ENCODE measurements at places on chromosomes 7 and 10.
A peak's percentile ranks its signal among the peaks of the same experiment; 100 is the strongest.

DNA sequence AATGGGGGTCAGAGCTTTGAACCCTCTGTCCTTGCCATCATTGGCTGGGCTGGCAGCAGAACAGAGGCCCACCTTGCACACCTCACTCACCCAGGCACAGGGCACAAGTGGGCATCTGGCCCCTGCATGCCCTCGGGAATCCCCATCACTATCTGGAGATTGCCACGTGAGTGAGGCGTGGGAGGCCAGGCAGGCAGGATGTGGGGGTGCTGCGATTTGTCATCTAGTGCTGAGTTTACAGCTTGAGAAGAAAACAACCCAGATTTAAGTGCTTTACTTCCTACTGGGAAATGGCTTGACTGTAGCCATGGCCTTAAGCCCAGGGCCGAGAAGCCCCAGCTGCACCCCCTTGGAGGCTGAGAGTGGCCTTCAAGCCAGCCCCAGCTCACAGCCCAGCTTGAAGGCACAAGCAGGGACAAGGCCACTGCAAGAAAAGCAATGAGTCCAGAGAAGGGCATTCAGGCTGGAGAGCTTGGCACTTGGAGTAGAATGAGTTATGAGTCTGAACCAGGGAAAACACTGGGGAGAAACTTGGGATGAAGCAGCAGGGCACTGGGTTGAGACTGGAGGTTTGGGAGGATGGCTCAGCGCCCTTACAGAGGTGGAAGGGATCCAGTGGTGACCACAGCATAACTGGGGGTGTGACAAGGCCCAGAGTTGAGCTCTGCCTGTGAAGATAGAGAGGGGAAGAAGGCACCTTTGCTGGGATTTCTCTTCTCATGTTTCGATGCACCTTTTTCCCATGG is 123.0 kb downstream of the CXCL12 start:
- DNase-seq, result no peak

DNA sequence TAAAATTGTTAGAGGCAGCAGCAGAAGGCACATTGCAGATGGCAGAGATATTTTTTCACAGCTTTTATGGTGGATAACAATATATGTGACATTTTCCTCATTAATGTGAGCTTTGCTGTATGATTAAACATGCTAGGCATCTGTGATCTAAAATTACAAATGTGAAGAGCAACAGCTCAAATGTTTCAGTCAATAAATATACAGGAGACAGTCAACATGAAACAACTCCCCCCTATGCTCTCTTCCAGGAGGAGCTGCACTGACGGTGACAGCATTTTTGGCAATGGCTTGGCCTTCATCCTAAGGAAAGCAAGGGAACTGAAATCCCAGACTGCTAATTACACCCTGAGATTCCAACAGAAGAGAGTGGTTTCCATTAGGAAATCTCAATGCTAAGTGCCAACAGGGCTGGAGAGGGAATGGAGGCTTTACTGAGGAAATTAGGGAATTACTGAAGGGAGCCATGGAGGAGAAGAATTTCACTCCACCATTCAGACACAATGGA is 51.4 kb upstream of the GRB10 start:
- no peak for DNase-seq

DNA sequence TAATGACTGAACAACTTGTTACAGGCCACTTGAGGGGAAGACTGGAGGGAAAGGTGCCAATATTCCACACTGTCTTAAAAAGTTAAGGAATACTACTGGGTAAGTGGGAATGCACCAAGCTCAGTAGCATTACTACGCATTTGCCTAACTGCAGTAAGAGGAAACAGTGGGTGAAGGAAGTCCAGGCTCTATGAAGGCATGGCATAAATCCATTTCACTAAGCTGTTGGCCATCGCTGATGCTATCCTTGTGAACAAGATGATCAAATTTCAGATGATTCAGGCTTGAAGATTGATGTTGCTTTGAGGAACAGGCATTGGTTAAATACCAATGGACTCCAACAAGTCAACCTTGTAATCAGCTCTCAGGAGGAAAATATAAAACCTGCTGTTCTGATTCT is 44.2 kb upstream of the TES start:
- no peak for DNase-seq

DNA sequence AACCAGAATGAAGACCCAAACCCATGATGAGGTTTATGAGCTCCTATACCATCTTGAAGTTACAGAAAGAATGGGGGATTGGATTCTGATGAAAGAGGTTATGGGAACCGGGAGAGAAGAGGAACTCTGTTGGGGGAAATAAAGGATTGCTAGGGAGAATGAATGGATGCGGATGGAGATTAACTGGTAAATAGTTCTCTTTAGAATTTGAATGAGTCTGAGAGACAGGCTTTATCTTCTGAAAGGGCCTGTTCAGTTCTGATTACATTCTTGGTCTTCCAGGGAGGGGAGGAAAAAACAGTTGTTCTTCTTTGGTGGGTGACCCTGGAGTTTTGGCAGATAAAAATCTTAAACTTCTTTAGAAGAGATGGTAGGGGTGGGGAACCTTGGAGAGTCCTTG is 13.9 kb downstream of the SUGCT start:
- peak; percentile 81 for DNase-seq

GRCh38 chr10:62760401-62760800 is 44.1 kb upstream of the ADO start:
- no peak for DNase-seq

- peak; percentile 39 for DNase-seq
Observed at GRCh38 chr10:7121154-7121797, 289.6 kb downstream of the SFMBT2 start.

GRCh38 chr7:154919344-154920225 is 83.3 kb downstream of the PAXIP1 start:
- DNase-seq, result no peak

- no peak for DNase-seq
Observed at GRCh38 chr10:9051328-9051974, 997.0 kb downstream of the GATA3 start.

- DNase-seq, result no peak
Observed at GRCh38 chr10:78338717-78339116, 305.1 kb downstream of the RPS24 start.

DNA sequence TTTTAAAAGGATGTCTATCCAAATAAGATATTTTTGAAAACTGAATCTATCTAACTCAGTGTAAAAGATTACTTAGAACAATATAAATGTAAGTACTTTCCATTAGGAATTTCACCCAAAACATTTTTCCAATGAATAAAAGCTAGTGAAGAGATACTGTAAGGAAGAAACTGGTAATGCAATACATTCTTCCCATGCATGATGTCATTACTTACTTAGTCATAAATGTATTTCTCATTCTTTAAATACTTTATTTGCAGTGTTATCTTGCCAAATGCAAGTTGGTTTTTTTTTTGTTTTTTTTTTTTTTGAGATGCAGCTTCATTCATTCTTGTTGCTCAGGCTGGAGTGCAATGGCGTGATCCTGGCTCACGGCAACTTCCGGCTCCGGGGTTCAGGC is 265.6 kb downstream of the PHF14 start:
- no peak for DNase-seq
